Spinal cord (tissue), 10 donors: ENCODE measurements at places on chromosomes 11 and 22. TPM values are rescaled to one million over a fixed set of nuclear protein-coding genes. Genes with fewer than 3 reads are reported as not detected.

DNA sequence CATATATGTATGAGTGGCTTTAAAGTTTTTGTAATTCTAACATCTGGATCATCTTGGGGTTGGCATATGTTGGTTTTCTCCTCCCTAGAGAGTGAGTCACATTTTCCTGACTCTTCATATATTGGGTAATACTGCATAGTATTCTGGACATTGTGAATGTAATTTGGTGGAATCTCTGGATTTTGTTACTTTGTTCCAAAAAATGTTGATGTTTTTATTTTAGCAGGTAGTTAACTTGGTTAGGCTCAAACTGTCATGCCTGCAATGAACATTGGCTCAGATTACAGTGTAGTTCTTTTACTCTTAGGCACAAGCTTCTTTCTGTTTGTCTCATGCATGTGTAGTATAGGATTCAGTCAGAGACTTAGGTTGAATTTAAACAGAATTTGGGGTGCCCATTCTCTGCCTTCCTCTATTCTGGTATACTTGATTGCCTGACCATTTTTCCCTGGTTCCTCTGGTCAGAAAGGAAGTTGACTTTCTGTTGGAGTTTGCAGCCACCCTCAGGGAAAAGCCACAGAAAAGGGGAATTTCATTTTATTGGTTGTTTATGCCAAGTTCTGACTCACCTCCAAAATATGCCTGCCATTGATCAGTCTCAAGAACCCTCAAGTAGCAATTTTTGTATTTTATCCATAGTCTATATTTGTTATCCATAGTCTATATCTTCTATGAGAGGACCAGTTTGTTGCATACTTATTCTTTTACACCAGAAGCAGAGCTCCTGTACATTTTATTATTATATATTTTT, 151.7 kb downstream of the UVRAG start:
- no peak for DNase-seq
- no peaks in the 10 kb centered on the region for H3K4me1 ChIP-seq
- H3K27ac ChIP-seq: no peak overlapping the region
- no peaks in the 10 kb centered on the region for H3K36me3 ChIP-seq
- no peaks in the 10 kb centered on the region for H3K27me3 ChIP-seq

DNA sequence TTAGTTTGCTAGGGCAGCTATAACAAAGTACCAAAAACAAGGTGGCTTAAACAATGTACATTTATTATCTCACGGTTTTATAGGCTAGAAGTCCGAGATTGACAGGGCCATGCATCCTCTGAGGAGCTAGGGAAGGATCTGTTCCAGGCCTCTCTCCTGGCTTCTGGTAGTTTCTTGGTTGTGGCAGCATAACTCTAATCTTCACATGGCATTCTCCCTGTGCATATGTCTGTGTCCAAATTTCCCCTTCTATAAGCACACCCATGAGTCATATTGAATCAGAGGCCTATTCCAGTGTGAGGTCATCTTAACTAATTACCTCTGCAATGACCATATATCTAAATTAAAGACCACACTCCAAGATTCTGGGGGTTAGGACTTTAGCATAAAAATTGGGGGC, 31.3 kb upstream of the MMP13 start:
- H3K36me3 ChIP-seq: no peaks in the 10 kb centered on the region
- H3K27me3 ChIP-seq: no peaks in the 10 kb centered on the region
- no peaks in the 10 kb centered on the region for H3K4me1 ChIP-seq
- no peak overlapping the region for H3K27ac ChIP-seq
- no peak overlapping the region for H3K4me3 ChIP-seq
- no peak for DNase-seq

DNA sequence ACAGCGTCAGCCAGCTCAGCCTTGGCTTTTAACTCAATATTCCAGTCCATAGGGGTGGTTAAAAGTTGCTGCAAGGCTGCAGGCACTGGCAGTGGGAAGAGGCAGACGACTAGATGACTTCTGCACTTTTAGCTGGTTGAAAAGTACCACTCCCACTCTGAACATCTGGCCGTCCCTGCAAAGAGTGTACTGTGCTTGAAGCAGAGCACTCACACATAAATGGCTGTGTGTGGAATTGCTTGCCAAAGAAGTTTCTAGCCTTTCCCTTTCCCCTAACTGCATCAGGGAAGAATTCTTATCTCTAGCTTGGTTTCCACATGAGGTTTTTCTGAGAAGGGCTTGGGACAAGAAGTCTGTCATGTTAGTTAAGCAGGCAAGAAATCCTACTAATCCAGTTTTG, 5.1 kb upstream of the PHLDB1 start:
- no peak overlapping the region for H3K27ac ChIP-seq
- peaks cover 39% of the 10 kb centered on the region for H3K36me3 ChIP-seq
- peaks cover 22% of the 10 kb centered on the region for H3K4me1 ChIP-seq
- no peak for DNase-seq
- H3K4me3 ChIP-seq: no peak overlapping the region

DNA sequence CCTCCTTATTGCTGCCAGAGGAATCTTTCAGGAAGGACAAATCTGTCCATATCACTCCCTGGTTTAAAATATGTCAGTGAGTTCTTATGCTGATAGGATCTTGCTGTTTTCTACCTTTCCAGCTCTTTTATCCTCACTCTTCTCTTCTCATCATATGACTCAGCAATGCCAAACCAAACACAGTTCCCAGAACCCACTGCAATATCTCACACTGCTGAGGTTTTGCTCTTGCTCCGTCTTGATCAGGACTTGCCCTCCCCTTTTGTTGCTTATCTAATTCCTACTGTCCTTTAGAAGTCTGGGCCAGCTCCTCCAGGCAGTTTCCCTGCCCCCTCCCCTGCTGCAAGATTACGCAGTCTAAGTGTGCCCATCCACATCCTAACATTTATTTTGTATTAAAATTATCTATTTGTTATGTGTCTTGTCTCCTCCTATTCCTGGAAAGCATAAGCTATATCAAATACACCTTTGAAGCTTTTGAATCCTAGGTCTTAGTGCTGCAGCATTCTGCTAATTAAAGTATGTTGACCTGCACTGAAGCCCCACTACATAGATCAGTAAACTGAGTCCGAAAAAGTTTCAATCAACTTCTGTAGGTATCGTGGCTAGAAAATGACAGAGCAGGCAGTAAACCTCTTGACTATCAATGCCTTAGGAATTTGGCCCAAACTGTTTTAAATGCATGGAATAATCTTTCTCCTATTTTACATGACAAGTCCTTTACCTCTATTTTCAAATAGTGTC, 119.2 kb upstream of the C11orf87 start:
- H3K4me3 ChIP-seq: no peak overlapping the region
- H3K4me1 ChIP-seq: no peaks in the 10 kb centered on the region

DNA sequence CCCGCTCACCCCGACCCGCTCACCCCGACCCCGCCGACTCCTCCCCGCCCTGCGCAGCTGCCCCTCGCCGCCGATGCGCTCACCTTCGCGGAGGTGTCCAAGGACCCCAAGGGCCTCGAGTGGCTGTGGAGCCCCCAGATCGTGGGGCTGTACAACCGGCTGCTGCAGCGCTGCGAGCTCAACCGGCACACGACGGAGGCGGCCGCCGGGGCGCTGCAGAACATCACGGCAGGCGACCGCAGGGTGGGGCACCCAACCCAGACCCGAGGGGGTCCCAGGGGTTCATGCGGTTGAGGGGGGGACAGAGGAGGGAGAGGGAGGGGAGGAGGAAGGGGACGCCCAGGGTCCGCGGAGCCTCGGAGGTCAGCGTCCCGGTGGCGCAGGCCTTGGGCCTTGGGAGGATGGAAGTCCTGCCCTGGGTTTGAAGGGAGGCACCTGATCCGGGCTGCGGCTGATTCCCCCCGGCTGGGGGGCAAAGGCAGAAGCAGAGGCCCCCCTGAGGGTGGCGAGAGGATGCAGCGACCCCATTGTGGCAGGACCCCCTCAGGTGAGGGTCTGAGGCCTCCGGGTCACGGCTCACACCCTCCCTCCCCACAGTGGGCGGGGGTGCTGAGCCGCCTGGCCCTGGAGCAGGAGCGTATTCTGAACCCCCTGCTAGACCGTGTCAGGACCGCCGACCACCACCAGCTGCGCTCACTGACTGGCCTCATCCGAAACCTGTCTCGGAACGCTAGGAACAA, 9.2 kb downstream of the PKP3 start:
- peaks cover 5% of the 10 kb centered on the region for H3K36me3 ChIP-seq
- no peak overlapping the region for H3K27ac ChIP-seq
- DNase-seq: no peak
- H3K4me3 ChIP-seq: no peak overlapping the region
- H3K27me3 ChIP-seq: peaks cover 27% of the 10 kb centered on the region

DNA sequence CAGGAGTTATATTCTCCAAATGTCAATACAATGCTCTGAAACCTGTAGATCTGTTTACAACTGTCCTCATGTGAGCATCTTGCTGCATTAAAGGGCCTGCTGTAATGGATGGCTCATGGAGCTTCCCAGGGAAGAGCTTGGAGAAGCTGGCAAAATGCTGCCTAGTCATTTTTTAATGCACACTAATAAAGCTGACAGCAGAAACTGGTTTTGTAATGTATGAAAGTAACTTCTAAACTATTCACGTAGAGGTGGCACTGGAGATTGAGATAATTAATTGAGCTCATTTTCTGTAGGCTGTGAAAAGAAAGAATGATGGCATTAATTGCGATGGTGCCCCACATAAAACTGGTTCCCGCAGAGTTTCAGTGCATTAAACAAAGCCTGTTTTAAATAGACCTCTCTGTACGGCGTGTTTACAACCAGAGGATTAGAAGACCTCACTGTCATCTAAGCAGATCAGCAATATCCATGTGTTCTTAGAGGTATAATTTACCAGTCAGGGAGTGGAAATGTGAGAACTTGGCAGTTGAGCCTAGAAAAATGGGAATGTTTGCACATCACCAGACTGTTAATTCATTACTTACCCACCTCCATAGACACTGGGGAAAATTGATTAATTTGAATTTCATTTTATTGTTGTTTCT, 16.0 kb downstream of the POLA2 start:
- H3K36me3 ChIP-seq: peaks cover 9% of the 10 kb centered on the region
- H3K27ac ChIP-seq: no peak overlapping the region
- DNase-seq: no peak
- no peaks in the 10 kb centered on the region for H3K27me3 ChIP-seq

- H3K27ac ChIP-seq: peak overlapping the region; percentile 25
- DNase-seq: no peak
- no peaks in the 10 kb centered on the region for H3K27me3 ChIP-seq
- peaks cover 53% of the 10 kb centered on the region for H3K4me1 ChIP-seq
Observed at GRCh38 chr11:67289651-67290479, 762 bp downstream of the ANKRD13D start.

DNA sequence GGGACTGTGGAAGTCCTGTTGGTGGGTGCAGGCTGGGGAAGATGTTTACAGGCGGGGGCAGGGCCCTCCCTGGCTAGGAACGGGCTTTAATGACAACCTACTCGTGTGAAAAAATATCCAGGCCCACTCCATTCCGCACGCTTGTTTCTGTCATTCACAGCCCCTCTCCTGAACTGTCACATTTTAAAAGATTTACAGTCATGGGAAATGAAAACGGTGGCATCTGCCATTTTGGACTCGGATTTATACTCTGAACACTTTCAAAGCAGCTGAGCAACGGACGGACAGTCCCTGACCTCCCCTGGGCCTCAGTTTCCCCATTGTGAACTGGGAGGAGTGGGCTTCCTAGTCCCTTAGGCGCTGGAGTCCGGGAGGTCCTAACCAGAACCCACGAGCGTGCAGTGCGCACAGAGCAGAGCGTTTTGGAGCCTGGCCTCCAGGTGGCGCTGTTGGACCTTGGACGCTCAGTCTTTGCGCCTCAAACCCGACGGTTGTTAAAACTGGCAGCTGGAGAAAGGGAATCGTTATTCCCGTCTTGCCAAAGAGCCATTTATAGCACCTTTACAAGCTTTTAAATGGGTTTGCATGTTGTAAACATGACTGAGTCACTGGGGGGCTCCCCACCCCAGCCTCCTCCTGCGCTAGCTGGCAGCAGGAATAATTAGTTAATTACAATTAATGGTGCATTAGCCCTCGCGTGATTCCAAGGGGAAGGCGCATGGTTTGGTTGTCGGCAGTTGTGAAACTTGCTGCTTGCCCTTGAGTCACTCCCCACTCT, 75.3 kb downstream of the FBLN1 start:
- H3K4me3 ChIP-seq: no peak overlapping the region
- no peak overlapping the region for H3K27ac ChIP-seq
- H3K4me1 ChIP-seq: peaks cover 22% of the 10 kb centered on the region
- H3K36me3 ChIP-seq: peaks cover 6% of the 10 kb centered on the region
- H3K27me3 ChIP-seq: no peaks in the 10 kb centered on the region

DNA sequence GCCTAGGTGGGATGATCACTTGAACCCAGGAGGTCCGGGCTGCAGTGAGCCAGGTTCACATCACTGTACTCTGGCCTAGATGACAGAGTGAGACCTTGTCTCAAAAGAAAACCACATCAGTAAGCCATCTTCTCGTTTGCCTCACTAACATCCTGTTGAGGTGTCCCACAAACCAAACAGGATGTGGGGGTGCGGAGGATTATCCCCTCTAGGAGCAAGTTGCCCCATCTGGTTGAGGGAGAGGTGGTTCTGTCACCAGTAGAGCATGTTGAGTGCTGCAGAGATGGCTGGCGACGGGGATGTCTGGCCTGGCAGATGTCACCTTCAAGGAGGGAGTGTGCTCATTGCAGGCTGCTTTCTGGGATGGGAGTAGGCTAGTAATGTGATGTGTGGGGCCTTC, 72.4 kb downstream of the ZNRF3 start:
- no peaks in the 10 kb centered on the region for H3K36me3 ChIP-seq
- H3K4me1 ChIP-seq: peaks cover 40% of the 10 kb centered on the region
- DNase-seq: no peak
- no peak overlapping the region for H3K4me3 ChIP-seq
- H3K27ac ChIP-seq: no peak overlapping the region
- H3K27me3 ChIP-seq: no peaks in the 10 kb centered on the region

GRCh38 chr11:126687477-126687876, 313.1 kb downstream of the KIRREL3 start:
- peaks cover 5% of the 10 kb centered on the region for H3K36me3 ChIP-seq
- H3K27ac ChIP-seq: no peak overlapping the region
- no peaks in the 10 kb centered on the region for H3K27me3 ChIP-seq
- H3K4me1 ChIP-seq: no peaks in the 10 kb centered on the region

DNA sequence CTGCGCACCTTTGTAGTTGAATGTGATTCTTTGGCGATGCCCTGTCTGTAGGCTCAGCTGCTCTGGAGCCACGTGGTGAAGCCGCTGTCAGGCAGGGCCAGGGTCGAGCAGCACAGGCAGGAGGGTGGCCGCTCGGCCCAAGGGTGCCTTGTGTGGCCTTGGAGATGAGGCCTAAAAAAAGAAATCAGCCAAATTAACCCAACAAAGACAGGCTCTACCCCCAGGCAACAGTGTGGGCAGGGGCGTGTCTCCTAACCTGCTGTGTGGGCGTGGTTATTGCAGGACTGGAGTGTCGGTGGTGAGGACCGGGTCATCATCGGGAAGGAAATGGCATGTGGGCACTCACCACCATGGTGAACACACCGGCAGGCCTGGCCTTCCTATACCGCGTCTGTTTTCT, 34.3 kb downstream of the CTTN start:
- no peak overlapping the region for H3K27ac ChIP-seq
- no peaks in the 10 kb centered on the region for H3K27me3 ChIP-seq
- DNase-seq: no peak
- no peaks in the 10 kb centered on the region for H3K4me1 ChIP-seq

WNT7B gene
- total RNA-seq: 5.0 TPM

TRIM49B gene
- not detected for total RNA-seq

DDTL gene
- total RNA-seq: 1.6 TPM
